ENCODE measurements at places on chromosomes 16 and 17. TPM values are rescaled to one million over a fixed set of nuclear protein-coding genes. Genes with fewer than 3 reads are reported as not detected.
A peak's percentile ranks its signal among the peaks of the same experiment; 100 is the strongest.

DNA sequence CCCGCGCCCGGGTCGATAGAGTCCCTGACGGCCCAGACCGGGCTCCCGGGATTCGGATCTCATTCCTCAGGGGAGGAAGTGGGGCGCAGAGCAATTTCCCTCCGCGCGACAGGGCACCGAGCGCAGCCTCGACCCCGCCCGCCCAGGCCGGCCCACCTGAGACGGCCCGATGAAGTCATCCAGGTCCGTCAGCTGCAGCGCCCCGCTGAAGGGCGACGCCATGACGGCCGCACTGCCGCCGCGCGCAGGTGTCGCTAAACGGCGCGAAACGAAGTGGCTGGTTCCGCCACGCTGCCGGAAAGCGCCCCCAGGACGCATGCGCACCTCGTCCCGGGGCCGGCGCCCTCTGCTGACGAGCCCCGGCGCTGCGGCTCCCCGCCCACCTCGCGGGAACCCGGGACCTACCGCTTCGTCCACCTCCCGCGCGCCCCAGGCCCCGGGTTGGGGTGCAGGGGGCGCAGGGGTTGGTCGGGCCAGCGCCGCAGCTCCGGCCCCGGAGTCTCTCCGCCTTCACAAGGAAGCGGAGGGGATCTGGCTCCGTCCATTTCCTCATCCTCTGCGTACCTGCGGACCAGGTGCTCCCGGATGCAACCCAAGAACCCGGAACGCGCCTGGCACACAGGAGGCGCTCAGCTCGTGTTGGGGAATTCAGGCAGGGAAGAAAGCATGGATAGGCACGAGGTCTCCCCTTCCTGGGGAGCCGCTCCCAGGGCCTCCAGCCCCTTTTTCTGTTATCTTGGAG, at the start of gene CIAO3:
TSS of gene CIAO3 (minus strand) at position 234 of the 742 bp plus-strand sequence. CDS start at position 222, 12 bp downstream.
- peaks cover 3% of the 10 kb centered on the region for H3K27me3 ChIP-seq
- H3K4me1 ChIP-seq = peaks cover 23% of the 10 kb centered on the region
- peaks cover 22% of the 10 kb centered on the region for H3K36me3 ChIP-seq
- peak within 1 kb of the TSS; percentile 16 for H3K27ac ChIP-seq
- peak; percentile 95 for DNase-seq
- H3K4me3 ChIP-seq = peak within 1 kb of the TSS; percentile 93

DNA sequence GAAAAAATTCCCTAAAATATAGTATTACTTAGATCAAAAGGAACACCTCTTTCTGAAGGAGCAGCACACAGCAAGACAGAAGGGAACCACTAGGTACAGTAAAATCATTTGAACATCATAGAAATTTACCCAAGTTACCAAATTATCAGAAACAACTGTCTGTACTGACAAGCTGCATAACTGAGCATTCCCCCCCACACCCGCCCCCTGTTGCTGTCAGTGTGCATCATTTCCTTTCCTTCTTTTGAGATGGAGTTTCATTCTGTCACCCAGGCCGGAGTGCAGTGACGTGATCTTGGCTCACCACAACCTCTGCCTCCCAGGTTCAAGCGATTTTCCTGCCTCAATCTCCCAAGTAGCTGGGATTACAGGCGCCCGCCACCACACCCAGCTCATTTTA, 120.7 kb downstream of the TRIM37 start:
- no peaks in the 10 kb centered on the region for H3K27me3 ChIP-seq
- no peak for DNase-seq
- H3K4me1 ChIP-seq = no peaks in the 10 kb centered on the region
- no peaks in the 10 kb centered on the region for H3K36me3 ChIP-seq

Gene PMP22
- 143 TPM for total RNA-seq

DNA sequence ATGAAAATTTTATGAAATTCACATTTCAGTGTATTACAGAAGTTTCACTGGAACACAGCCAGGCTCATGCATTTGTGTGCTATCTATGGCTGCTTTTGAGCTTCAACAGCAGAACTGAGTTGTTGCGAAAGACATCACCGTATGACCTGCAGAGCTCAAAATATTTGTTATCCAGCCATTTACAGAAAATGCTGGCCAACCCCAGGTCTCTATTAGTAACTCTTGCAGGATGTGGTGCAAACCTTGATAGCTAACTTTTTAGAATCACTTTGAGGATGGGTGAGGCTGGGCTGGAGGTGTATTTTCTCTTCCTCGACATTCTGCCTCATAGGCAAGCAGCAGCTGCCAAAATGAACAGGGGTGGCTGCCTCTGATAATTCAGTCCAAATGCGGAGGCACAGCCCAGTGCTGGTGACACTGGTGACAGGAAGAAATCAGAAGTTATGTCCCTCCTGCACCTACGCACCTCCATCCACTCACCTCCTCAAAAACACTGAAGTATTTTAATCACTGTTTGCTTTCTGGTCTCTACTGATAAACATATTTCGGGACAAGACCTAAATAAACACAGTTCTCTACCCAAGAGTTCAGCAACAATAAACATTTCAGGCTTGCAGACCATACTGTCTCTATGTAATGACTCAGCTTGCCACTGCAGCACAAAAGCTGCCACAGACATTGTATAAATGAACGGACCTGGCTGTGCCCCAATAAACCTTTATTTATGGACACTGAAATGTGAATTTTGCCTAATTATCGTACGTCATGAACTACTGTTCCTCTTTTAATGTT, 28.5 kb downstream of the ARHGAP17 start:
- H3K4me3 ChIP-seq = no peak overlapping the region
- no peaks in the 10 kb centered on the region for H3K36me3 ChIP-seq
- peak overlapping the region; percentile 77 for H3K27ac ChIP-seq
- peaks cover 73% of the 10 kb centered on the region for H3K4me1 ChIP-seq

DNA sequence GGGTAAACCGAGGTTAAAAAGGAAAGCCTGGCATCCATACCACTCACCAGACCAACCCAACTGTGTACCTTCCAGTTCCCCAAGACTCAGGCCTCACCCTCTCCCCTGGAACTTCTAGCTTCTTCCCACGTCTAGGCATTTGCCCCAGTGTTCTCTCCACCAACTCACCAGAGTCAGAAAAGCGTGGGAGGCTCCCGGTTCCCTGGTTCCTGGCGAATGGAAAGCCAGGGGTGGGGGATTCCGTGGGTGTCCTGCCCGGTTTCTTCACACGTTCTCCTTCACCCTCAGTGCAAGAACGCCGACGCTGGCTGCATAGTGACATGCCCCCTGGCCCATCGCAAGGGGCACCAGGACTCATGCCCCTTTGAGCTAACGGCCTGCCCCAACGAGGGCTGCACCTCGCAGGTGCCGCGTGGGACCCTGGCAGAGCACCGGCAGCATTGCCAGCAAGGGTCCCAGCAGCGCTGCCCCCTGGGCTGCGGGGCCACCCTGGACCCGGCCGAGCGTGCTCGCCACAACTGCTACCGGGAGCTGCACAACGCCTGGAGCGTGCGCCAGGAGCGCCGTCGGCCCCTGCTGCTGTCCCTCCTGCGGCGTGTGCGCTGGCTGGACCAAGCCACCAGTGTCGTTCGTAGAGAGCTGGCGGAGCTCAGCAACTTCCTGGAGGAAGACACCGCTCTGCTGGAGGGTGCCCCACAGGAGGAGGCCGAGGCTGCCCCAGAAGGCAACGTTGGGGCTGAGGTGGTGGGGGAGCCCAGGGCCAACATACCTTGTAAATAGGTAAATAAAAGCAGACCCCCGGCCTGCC, 1.7 kb downstream of the RNF151 start:
- no peaks in the 10 kb centered on the region for H3K27me3 ChIP-seq
- no peak overlapping the region for H3K4me3 ChIP-seq
- no peak overlapping the region for H3K27ac ChIP-seq
- no peak for DNase-seq
- peaks cover under 1% of the 10 kb centered on the region for H3K36me3 ChIP-seq

Gene PYY
- not detected for total RNA-seq

DNA sequence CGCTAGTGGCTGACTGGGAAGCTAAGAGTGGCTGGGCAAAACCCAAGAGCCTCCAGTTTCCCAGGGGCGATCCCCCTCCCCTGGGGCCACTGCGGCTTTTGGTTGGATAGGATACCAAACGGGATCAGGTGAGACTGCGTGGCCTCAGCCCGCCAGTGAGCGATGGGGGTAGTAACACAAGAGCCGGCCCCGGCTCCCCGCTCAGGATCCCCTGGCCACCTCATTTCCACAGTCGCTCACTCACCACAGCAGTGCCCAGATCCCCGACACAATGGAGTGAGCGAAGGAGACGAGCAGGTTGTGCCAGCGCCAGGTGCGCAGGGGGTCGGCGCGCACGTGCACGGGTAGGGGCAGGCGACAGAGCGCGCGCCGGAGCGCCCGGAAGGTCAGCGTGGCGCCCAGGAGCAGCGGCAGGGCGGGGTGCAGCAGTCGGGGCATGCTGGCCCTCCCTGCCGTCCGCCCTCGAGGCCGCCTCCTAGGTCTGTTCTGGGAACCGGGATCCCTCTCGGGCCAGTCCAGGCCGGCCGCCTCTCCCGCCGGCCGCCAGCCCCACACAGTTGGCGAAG, 290 bp downstream of the TLCD1 start:
- H3K27me3 ChIP-seq = no peaks in the 10 kb centered on the region
- peak overlapping the region; percentile 89 for H3K4me3 ChIP-seq
- H3K36me3 ChIP-seq = peaks cover 35% of the 10 kb centered on the region
- peaks cover 83% of the 10 kb centered on the region for H3K4me1 ChIP-seq

Gene OMG
- total RNA-seq = not detected

DNA sequence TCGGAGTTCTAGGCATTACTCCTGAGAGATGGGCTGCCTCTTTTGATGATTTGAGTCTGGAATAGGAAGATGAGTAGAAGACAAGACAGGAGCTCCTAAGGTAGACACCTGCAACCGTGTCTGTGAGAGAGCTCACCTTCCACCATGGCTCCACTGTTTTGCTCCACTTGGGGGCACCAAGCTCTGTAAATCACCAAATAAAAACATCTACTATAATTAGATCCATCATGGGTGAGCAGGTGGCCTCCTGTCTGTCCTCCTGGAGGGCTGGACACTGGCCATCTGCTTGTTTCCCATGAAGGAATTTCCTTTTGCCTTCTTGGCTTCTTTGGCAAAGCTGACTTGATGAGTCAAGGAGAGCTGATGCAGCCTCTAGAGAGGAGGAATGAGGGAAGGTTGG, 179.0 kb downstream of the HAPSTR1 start:
- no peaks in the 10 kb centered on the region for H3K36me3 ChIP-seq
- H3K4me1 ChIP-seq = no peaks in the 10 kb centered on the region
- no peaks in the 10 kb centered on the region for H3K27me3 ChIP-seq
- no peak overlapping the region for H3K27ac ChIP-seq
- no peak overlapping the region for H3K4me3 ChIP-seq

DNA sequence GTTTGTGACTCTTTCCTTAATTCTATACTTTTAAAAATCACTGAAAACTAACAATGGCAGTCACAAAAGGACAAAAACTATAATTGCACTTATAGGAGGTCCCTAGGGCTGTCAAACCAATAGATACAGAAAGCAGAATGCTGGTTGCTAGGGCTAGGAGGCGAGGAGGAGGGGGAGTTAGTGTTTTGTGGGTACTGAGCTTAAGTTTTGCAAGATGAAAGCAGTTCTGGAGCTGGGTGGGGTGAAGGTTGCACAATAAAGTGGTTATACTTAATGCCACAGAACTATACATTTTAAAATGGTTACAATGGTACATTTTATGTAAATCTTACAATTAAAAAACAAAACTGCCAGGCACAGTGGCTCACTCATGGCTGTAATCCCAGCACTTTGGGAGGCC, 27.3 kb downstream of the NUBP1 start:
- no peaks in the 10 kb centered on the region for H3K4me1 ChIP-seq
- no peaks in the 10 kb centered on the region for H3K27me3 ChIP-seq
- no peak for DNase-seq
- no peak overlapping the region for H3K27ac ChIP-seq
- H3K4me3 ChIP-seq = no peak overlapping the region

GRCh38 chr17:11506635-11507034, 91.6 kb upstream of the DNAH9 start:
- no peaks in the 10 kb centered on the region for H3K4me1 ChIP-seq
- no peak for DNase-seq
- no peak overlapping the region for H3K27ac ChIP-seq
- H3K27me3 ChIP-seq = no peaks in the 10 kb centered on the region

DNA sequence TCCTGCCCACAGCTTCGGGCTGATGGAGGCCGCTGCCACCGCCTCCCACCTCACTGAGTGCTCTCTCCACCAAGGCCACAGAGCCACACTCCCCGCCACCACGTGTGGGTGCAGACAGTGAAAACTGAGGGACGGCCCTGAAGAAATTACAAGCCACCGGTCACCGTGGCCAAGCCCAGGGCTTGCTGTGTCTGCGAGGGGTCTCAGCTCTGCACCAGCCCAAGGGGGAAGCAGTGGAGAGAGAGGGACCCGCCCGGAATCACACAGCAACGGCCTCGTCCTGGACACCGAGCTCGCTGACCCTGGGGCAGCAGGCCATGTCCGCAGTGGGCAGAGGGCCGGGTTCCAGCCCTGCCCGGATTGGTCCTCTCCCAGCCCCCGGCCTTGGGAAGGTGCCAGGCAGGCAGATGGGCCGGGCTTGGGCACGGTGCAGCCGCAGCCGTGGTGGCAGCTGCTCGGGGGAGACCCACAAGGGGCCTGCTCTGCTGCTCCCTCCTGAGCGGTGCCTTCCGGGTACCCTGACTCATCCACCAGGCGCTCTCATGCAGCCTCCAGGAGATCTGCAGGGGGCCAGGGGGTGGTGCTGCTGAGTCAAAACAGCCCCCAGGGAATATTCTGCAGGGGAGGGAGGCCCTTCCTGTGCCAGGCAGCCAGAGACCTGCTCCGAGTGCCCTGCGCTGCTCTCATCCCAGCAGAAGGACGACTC, 52.0 kb downstream of the CBFA2T3 start:
- H3K27ac ChIP-seq = no peak overlapping the region
- H3K27me3 ChIP-seq = peaks cover 16% of the 10 kb centered on the region
- peaks cover 62% of the 10 kb centered on the region for H3K4me1 ChIP-seq
- no peak overlapping the region for H3K4me3 ChIP-seq
- H3K36me3 ChIP-seq = no peaks in the 10 kb centered on the region
- DNase-seq = no peak

- no peak overlapping the region for H3K27ac ChIP-seq
- no peaks in the 10 kb centered on the region for H3K27me3 ChIP-seq
- no peaks in the 10 kb centered on the region for H3K36me3 ChIP-seq
- no peak overlapping the region for H3K4me3 ChIP-seq
Observed at GRCh38 chr16:25855818-25856217, 164.1 kb downstream of the HS3ST4 start.

DNA sequence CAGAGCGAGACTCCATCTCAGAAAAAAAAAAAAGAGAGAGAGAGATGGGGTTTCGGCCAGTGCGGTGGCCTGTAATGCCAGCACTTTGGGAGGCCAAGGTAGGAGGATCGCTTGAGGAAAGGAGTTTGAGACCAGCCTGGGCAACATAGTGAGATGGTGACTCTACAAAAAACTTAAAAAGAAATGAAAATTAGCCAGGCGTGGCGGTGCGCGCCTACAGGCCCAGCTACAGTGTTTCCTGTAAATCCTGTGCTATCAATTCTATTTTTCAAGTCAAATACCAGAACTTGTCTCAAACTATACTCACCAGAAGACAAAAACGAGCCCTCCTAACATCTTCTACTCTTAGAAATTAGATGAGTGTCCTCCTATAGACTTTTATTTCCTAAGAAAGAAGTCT, 19.3 kb downstream of the UBE2O start:
- H3K27me3 ChIP-seq = no peaks in the 10 kb centered on the region
- H3K27ac ChIP-seq = no peak overlapping the region
- H3K36me3 ChIP-seq = no peaks in the 10 kb centered on the region
- DNase-seq = no peak

Gene GP1BA
- total RNA-seq = not detected

Gene GNG13
- total RNA-seq = not detected

Data from suprapubic skin (tissue), 4 donors.